ENCODE measurements at places on chromosomes 3 and 15.
A peak's percentile ranks its signal among the peaks of the same experiment; 100 is the strongest.

DNA sequence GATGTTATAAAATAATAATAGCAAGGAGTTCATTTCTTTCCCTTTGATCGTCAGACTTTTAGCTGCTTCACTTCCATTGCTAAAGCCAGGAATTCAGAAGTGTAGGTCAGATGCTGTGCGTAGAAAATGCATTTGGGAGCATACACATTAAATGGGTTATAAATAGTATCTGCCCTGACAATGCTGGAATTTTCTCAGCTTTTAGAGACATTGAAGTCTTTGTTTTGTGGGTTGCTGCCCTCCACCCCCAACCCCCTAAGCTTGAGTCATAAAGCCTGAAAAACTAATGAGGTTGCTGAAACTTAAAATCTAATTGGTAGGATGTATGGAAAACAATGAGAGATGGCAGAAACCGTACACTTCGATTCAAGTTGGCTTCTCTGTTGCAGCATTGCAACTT lies 81.9 kb downstream of the MITF start:
- no peak for DNase-seq

DNA sequence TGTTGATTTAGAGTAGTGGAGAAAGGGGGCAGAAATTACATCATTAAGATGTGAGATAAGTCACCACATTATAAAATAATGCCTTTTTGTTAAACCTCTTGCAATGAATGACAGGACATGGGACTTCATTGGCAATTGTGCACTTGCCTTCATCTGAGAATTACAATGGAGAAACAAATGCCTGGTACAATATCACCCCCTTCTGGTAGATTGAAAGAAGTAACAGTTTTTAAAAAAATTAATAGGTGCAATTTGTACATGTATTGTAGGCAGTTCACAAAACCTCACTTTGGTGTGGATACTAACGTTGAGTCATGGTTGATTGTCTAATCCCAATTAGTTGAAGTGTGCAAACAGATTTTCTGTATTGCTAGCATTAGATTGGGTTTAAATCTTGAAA lies 4.6 kb upstream of the P2RY14 start:
- DNase-seq: no peak

DNA sequence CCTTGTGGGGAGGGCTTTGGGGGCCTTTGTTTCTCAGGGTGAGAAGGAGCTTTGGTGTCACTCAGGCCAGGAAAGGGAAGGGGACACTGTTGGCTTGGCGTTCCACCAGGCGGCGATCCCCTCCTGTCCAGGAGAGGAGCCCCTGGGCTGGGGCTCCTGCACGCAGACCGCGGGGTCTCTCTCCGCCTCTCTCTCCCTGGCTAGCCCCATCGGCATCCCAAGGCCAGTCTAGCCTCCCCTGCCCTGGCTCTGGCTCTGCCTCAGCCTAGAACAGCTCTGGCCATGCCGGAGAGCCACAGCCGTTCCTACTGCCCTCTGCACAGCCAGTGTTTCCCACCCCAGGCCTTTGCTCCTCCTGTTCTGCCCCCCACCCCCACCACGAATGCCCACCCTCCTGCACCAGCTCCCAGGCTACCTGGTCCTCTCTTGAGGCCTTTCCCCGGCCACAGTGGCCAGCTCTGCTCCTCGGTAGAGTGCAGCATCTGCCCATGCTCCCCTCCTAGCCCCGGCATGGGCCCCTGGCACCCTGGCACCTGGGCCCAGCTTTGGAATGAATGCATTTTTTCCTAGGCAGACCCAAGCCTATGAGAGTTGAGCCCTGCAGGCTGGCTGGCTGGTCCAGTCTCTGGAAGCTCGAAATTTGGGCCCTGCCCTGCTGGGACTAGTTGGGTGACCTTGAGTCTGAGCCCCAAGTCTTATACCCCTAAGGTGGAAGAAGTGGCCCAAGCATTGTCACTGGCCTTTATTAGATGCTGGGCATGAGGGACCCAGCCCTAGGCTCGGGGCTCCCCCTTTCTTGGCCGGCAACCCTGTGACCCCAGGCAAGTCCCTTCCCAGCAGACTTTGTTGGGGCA lies 2.4 kb downstream of the PLXNA1 start:
- DNase-seq: no peak

DNA sequence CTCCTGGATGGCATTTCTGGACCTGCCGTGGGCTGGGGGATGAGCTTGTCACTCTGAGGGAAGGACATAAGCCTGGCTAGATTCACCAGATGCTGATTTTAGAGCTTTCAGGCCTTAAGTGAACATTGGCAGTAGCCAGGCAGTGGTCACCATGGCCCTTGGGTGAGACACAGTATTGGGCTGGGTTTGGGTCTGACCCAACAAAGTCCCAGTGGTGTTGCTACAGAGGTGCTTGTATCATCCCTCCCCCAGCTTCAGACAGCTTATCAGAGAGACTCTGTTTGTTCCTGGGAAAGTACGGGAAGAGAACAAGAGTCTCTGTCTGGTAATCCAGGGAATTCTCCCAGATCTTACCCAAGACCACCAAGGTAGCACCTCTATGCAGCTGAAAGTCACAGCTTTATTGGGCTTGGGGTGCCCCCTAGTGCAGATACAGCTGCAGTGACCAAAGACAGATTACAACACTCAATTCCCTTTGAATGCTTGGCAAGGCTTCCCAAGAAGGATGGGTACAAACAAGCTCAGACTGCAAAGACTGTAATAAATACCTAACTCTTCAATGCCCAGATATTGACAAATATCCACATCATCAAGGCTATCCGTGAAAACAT lies 9.8 kb upstream of the RUVBL1 start:
- peak; percentile 3 for DNase-seq

DNA sequence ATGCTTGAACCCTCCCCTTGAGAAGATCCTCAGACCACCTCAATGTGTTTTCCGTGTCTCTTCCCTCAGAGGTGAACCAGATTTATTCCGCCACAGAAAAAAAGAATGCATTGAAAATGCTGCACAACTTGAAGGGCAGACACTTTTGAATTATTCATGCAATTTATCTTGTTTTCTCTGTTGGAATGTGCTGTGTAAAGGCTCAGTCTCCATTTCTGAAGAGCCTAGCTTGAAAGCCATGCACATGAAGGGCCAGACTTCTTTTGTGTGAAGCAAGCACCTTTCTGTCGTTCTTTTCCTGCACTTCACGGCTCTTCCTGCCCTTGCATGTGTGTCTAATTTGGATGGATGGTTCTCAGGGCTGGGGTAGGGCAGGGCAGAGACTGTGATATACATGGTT lies 79.0 kb upstream of the ATP13A5 start:
- DNase-seq: no peak
